EH (cell line): ENCODE measurements at places on chromosomes 4 and X.
A peak's percentile ranks its signal among the peaks of the same experiment; 100 is the strongest.

- DNase-seq, result peak; percentile 86
Observed at GRCh38 chr4:88610771-88611170, 18.5 kb downstream of the HERC3 start.

DNA sequence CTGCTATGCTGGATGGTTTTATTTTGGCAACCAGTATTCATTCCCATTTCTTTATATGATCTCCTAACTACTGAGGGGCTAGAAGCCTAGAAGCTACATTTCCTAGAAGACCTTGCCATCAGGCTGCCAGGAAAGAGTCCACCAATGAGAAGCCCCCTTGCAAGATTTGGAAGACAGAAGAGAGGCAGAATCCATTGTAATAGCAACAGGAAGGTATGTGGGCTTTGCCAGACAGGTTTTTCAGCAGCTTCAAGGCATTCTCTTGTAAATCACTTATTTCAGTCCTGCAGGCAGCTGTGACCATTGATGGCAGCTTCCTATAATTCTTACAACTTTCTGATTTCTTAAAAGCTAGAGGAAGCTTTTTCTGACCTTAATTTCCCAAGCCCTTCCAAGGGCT is 148.3 kb upstream of the NHS start:
- DNase-seq, result no peak

DNA sequence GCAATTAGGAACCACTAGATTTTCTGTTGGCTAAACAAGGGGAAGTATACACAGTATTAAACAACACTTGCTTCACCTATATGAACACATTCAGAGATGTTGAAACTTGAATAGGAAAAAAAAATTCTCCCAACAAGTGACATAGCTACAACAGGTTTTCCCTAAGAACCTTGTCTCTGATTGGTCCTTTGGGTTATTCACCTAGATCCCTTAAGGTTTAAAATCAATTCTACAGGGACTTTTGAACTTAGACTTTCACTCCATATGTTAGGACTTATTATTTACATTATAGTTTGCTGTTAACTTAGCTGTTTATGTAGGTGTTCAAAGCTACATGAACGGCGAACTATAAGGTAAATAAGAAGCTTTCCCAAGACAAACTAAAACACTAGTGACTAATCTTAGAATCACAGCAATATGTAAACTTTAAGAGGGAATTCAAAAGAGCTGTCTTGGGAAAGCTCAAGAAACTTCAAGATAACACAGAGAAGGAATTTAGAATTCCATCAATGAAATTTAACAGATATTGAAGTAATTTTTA is 72.2 kb upstream of the ZXDB start:
- DNase-seq, result no peak

DNA sequence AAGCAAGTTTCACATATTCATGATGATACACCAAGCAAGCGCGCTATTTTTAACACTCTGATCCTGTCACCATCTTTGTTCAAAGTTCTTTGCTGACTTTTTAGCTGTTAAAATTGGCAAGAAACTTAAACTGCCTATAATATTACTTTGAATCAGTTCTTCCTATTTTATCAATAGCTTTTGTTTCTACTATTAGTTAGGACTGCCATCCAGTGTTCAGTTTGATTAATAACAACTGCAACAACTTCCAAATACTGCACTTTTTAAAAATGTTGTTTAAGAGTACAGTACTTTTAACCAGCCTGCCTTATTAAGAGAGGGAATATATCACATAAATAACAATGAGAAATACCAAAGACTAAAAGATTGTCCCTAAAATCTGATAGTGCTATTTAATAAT is 614.3 kb downstream of the FAM133A start:
- DNase-seq, result no peak

GRCh38 chr4:104826171-104826570 is 320.5 kb upstream of the TET2 start:
- DNase-seq, result no peak

DNA sequence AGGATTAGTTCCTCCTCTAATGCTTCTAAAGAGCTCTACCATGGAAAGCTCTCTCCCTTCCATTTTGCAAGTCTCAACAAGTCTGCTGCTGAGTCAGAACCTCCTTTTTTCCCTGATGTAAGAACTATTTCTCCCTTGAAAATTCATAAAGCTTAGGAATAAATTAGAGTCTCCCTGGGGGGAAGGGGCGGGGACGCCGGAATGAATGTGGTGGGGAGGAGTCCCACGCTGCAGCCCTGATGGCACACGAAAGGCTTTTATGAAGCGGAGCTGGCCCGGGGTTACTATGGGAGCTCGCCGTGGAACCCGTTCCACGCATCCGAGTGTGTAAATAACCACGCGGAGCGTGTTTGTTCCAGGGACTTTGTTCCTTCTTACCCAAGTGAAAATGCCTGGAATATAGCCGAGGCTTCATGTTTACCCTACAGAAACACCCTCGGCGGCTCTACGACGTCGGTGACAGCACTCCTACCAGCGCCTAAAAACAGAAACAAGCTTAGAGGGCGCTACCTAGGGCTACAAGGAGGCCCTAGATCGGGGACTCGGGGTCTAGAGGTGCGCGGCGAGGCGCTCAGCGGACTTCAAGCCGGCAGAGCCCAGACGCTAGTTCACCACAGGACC is 923 bp upstream of the CPEB2 start:
- DNase-seq, result peak; percentile 90

DNA sequence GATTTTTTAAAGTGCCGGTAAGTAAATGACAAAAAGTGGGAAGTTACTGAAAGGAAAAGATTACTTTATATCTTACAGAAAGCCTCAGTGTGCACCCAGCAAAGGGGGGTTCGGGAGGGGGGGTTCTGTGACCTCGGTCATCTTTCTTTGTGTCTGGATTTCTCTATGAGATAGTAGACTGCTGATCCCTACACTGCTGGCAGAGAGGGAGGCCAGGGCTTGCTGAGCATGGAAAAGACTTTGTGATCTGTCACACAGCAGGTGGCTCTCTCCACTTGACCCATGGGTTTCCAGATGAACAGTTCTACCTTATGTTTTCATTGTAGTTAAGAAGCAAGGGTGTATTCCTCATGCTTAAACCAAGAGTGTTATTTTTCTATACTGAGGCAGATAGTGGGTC is 475.6 kb downstream of the PCDH10 start:
- no peak for DNase-seq
